LHCN-M2 (cell line): ENCODE measurements at places on chromosomes 6 and 20.
A peak's percentile ranks its signal among the peaks of the same experiment; 100 is the strongest.

DNA sequence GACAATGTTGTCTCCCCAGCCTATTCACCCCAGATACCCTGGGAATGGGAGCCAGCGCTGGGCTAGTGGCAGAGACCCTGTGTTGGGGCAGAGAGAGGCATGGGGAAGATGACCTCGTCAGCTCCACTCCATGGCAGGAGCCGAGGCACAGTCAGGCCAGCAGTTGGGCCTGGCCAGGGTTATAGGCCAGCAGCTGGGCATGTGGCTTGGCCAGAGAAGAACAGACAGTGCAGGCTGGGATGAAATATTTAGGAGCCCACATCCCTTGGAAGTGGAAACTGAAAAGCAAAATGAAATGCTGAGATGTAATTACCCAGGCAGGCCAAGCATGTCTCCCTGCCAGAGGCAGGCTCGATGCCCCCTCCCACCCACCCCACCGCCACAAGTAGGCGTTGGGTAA lies 70.0 kb downstream of the GRM4 start:
- no peak for DNase-seq

- DNase-seq: no peak
Measured at GRCh38 chr6:130432838-130433237, 67.0 kb downstream of the TMEM200A start.

DNA sequence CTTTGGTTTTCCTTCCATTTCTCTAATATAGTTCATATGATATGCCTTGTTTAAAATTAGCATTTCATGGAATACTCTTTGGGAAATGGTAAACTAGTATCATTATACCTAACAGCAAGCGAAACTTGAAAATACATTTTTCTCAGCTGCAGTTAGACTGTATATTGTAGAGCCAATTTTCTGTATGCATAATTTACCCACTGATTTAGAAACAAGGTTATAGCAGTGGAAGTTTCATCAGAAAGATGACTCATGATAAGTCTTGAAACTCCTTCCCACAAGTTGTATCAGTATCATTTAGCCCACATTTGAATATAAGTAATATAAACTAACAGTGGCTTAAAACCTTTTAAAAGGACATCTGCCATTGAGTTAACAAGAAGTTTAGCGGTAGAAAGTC lies 164.8 kb upstream of the BMP5 start:
- peak; percentile 77 for DNase-seq

DNA sequence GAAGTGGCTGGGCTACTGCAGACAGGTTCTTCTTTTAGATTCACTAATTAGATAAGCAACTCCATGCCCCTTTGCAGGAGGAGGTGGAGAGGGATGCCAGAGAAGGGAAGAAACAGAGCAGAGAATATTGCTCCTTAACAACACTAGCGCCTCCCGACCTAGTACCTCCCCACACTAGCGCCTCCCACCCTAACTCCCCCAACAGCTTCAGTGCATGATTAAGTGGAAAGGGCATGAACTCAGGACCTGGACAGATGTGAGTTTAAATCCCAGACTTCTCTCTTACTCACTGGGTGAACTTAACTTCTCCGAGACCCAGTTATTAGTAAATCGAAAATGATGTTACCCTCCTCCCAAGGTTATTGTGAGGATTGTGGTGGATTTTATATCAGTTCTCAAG lies 25.7 kb downstream of the STX11 start:
- DNase-seq: no peak

DNA sequence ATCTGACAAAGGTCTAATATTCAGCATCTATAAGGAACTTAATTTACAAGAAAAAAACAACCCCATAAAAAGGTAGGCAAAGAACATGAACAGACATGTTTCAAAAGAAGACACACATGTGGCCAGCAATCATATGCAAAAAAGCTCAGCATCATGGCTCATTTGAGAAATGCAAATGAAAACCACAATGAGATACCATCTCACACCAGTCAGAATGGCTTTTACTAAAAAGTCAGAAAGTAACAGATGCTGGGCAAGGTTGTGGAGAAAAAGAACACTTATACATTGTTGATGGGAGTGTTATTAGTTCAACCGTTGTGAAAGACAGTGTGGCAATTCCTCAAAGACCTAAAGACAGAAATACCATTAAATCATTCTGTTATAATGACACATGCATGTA lies 289.9 kb upstream of the MMS22L start:
- DNase-seq: no peak

DNA sequence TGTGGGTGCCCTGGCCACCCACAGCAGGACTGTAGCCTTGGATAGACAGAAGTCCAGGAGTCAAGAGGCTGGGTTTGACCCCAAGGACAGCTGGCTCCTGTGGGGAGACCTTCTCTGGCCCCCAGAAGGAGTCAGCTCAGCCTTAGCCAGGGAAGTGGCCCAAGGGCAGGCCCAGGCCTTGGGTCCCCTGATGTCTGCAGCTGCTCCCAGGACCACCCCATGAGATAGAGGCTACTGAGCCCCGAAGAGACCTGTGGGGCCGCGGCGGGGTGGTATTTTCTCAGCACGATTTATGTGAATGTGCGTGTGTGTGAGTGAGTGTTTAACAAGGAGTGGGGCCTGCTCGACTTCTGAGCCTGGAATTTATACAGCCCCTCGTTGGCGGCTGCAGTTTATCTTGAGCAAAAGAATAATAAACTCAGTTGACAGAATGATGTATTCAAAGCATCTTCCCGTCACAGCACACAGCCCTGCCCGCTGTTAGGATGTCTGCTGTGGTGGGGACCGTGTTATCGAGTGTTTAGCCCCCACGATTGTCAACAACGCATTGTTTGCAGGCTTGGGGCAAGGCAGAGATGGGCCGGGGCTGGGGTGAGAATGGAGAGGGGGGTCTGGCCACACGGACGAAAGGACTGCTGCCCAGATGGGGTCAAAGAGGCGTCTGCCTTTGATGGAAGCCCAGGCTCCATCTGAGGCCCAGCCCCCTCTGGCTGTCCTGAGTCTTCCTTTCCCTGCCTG lies 163.3 kb downstream of the VEGFA start:
- no peak for DNase-seq

DNA sequence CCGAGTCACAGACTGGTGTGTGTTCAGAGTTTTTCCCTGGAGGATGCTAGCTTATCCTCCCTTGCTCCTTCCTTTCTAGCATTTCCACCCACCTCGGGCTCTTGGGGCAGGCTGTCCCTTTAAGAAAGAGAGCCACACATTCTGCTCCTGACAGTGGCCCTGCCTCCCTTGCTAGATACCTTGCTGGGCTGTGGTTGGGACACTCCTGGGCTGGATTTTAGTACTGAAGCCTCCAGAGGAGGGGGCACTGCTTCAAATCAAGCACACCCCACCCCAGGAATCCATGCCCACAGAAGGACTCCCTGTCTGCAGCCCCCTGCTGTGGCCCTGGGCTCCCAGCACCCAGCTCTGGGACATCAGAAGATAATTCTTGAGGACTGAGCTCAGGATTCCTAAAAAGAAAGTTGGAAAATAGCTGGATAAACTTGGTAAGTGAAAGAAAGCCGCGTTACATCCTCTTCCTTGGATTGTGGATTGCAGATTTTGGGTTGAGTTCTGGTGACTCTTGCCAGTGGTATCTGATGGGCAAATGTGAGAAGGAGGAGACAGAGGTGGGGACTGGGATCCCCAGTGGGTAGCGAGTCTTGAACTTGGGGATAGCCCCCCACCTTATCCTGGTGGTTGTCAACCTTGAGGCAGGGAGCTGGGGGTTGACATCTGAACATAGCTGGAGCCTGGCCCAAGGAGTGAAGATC lies 29.0 kb downstream of the DAAM2 start:
- peak; percentile 77 for DNase-seq

- peak; percentile 13 for DNase-seq
Measured at GRCh38 chr6:30264743-30265142, 51.5 kb upstream of the TRIM26 start.

GRCh38 chr6:118325220-118325860 lies 222.8 kb upstream of the PLN start:
- peak; percentile 31 for DNase-seq

- DNase-seq: peak; percentile 86
Measured at GRCh38 chr6:126672649-126673048, 332.7 kb downstream of the CENPW start.

DNA sequence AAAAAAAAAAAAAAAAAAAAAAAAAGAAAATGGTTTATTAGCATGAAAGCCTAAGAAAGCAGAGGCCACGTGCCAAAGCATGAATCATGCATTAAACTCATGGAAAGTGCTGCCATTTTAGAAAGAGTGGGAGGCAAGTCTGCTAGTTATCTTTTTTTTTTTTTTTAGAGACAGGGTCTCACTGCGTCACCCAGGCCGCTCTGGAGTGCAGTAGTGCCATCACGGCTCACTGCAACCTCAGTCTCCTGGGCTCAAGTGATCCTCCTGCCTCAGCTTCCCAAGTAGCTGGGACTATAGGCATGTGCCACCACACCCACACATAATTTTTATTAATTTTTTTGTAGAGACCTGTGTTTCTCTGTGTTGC lies 5.2 kb downstream of the VWA7 start:
- peak; percentile 34 for DNase-seq

DNA sequence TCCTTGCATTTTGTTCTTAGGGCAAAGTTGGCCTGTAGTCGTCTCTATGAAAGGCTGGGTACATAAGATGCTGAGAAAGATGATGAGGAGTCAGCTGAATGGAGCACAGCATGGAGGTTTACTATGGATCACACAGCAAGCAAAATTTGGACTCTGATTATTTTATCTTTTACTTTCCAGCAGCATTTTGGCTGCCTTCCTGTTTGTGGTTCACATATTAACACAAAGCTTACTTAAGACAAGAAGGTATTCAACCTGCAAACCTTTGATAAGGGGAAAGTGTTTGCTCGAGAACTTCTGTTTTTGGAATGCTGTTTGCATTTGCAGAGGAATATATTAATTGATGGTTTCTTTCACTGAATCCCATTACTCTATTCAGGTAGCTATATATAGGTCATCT lies 103.1 kb upstream of the ENPP5 start:
- no peak for DNase-seq

- DNase-seq: no peak
Measured at GRCh38 chr6:38976051-38976450, 72.5 kb upstream of the GLP1R start.

GRCh38 chr6:28212510-28213212 lies 12.4 kb upstream of the ZSCAN9 start:
- peak; percentile 86 for DNase-seq

- DNase-seq: no peak
Measured at GRCh38 chr20:49698477-49698876, 15.2 kb downstream of the B4GALT5 start.

DNA sequence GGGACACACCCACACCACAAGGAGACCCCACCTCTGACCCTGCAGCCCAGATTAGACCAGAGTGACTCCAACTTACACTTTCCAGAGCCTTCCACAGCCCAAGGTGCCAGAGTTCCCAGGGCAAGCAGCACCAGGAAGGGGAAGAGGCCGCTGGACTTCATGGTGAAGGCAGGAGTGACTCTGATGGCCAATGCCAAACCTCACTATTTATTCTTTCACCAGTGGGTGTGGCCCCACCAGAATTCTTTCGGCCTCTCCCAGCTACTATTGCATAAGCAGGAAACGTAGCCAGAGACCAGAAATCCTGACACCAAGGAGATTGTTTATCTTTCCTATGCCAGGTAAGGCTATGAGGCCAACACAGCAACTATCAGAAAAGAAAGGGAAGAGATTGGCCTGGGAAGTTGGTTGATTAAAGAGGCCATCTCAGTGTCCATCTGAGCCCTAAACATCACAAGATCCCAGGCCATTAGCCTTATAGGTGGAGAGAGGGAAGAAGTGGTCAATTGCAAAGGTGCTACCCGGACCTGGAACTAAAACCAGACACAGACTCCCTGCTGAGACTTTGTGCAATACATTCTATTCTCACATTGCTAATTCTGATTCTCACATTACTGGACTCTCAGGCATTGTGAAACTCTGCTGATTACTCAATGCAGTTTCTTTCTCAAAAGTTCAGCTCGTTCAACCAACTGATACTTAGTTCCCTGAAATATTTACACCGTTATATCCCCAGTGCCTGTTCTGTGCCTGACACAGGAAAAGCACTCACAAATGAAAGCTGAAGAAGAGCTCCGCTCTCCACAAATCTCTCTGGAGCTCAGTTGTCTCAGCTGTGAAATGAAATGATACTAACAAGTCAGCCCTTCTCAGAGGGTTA lies at the start of gene SLPI:
Gene SLPI (minus strand): TSS at position 182 of the 880 bp plus-strand sequence. CDS start 21 bp downstream, at position 161.
- peak; percentile 45 for DNase-seq

GRCh38 chr6:116175344-116175743 lies 49.4 kb upstream of the COL10A1 start:
- DNase-seq: no peak

DNA sequence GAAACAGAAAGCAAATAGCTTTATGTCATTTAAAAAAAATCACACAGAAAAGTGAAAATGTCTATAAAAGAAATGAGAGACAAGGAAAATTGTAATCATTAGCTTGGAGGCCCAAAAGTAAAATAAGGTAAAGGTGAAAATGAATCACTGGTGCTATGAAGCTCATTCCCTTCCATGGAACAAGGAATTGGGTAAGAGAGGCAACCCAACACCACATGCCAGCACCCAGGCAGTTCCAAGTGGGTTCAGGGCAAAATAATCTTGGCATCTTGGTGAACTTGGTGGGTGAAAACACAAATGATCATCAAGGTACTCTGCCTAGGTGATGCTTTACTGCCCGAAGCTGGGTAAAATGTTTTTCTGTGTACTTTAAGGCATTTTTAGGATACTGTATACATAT lies 16.7 kb downstream of the CST4 start:
- DNase-seq: no peak

DNA sequence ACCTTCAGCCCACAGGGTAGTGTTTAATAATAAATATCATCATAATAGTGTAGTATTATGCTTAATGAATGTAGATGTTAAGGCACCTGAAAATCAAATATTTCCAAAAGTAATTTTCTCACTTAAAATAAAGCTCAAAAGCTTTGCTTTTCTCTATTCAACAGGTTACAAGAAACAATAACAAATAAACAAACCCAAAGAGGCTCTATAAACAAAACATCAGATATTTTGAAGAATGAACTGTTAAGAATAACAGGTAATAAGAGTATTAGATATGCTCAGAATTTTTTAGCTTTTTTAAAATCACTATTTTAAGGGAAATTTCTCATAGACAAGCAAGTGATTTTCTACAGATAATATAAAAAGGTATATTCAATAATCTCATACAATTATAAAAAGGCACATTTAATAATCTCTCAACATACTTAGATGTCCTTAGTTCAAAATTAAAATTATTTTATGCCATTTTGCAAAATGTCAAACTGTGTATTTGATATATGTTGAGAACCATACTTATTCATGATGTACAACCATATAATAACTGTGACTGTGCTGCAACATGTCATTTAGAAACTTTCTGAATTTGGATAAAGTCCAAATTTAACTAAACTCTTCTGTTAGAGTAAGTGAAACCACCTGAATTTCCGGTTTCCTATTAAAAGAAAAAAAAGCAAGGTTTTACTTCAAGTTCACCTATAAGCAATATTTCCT lies 35.8 kb downstream of the PHIP start:
- DNase-seq: no peak

GRCh38 chr6:168416531-168416930 lies 24.5 kb upstream of the SMOC2 start:
- DNase-seq: no peak

GRCh38 chr6:10759884-10760329 lies 12.3 kb downstream of the TMEM14B start:
- DNase-seq: peak; percentile 86

- DNase-seq: no peak
Measured at GRCh38 chr6:19569563-19569962, 267.6 kb upstream of the ID4 start.

GRCh38 chr20:24770628-24771541 lies 178.2 kb upstream of the CST7 start:
- no peak for DNase-seq
